ENCODE measurements at places on chromosomes 3 and 15. TPM values are rescaled to one million over a fixed set of nuclear protein-coding genes. Genes with fewer than 3 reads are reported as not detected.
A peak's percentile ranks its signal among the peaks of the same experiment; 100 is the strongest.

- DNase-seq, result peak; percentile 49
Observed at GRCh38 chr3:108472001-108472591, 38.3 kb downstream of the MYH15 start.

- no peak for DNase-seq
Observed at GRCh38 chr15:69980341-69981059, 117.2 kb downstream of the TLE3 start.

GRCh38 chr3:106228271-106228670, 359.5 kb upstream of the CBLB start:
- no peak for DNase-seq

- no peak for DNase-seq
Observed at GRCh38 chr15:31372635-31373091, 46.0 kb downstream of the KLF13 start.

GRCh38 chr3:66483006-66483405, 17.8 kb downstream of the LRIG1 start:
- no peak for DNase-seq

GRCh38 chr3:184659797-184660301, 52.0 kb downstream of the MAGEF1 start:
- peak; percentile 42 for DNase-seq

- no peak for DNase-seq
Observed at GRCh38 chr3:141610939-141611338, 124.1 kb downstream of the RASA2 start.

DNA sequence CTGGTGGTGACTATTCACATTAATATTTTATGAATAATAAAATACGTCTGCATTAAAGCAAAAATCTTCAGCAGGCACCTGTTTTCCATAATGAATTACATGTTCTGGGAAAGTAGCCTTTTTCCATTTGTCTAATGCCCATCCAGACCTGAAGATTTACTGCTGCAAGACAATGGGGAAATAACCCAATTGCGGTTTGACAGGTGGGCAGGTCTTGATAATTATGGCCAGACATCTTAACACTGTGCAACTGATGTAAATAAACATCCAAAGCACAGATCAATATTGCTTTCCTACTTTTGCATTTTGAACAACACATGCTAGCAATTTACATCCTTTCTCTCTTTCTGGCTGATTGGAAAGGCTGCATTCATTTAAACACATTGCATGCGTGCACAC, 173.9 kb downstream of the MEIS2 start:
- DNase-seq, result no peak

The SLC28A1 gene
- 0.08 TPM for total RNA-seq

The FGF12 gene
- not detected for total RNA-seq

The LIPC gene
- total RNA-seq, result not detected

The PPP1R14D gene
- total RNA-seq, result 2.5 TPM

Data from HT-29 (cell line).